CD8-positive, alpha-beta memory T cell (primary cell): ENCODE measurements at places on chromosomes 3 and 15. TPM values are rescaled to one million over a fixed set of nuclear protein-coding genes. Genes with fewer than 3 reads are reported as not detected.

The TWF2 gene
- total RNA-seq: 98.2 TPM

The LHFPL4 gene
- total RNA-seq: not detected

The SLITRK3 gene
- not detected for total RNA-seq

GRCh38 chr3:179503152-179503551, 51.9 kb upstream of the GNB4 start:
- DNase-seq: no peak

The SHF gene
- 25.4 TPM for total RNA-seq

DNA sequence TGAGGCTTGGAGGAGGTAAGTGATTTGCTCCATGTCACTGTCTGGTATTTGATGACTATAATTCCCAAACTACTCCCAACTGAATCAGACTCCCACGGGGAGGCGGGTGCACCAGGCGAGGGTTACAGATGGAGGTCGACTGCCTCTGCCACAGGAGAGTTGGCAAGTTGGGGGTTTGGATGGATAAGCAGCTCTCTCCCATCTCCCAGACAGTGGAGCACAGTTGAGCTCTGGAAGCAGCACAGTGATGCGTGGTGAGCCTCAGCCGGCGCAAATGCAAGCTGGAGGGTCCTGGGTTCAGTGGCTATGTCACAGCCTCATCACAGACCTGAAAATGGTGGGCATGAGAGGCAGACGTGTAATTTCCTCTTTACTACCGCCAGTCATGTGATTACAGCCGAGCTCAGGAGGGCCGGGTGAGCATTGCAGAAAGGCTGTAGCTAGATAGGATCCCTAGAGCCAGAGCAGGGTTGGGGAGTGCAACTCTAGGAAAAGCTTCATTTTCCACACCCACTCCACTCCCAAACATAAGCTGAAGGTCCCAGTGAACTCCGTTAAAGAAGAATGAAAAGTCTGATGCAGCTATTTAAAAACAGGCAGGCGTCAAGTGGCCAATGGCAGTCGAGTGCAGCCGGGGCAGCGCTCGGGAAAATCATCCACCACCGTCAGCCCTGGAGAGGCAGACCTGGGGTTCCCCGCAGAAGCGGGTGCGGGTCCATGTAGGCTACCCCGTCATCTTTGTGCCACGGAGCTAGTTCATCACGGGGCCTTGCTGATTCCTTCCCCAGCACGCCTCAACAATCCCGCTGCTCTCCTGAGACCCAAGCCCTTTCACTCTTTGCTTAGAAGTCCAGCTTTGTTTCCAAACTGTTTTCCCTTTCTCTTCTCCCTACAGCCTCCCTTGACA, 33.3 kb upstream of the VPS8 start:
- DNase-seq: no peak

DNA sequence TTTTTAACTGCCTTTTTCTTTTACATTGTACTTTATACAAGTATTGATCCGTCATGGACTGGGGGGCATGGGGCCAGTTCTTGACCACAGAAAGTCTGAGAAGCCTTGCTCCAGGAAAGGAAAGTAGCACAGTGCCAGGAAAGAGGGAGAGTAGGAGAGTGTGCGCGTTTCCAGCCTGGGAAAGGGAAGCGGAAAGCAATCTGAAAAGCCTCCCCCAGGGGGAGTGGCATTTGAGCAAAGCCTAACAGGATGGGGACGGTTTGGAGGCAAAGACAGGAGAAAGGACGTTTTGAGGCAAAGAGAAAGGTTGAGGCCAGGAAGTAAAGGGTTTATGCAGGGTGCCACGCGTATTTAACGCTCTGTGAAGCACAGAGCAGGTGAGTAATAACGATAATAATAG, 116.9 kb downstream of the RORA start:
- no peak for DNase-seq

DNA sequence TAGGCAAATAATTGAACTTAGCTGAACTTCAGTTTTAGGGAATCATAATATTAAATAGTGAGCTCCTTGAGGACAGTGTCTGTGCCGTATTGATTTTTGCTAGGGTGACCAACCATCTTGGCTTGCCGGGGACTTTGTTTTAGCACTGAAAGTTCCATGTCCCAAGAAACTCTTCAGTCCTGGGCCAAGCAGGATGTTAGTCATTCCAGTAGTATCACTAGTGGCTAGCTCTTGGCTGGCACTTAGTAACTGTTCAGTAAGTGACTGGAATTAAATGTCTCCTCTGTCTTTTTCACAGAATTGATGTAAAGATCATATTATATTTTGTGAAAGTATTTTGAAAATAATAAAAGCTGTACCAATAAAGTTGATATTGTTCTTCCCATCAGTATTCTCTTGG, 42.3 kb downstream of the RSRC1 start:
- no peak for DNase-seq

DNA sequence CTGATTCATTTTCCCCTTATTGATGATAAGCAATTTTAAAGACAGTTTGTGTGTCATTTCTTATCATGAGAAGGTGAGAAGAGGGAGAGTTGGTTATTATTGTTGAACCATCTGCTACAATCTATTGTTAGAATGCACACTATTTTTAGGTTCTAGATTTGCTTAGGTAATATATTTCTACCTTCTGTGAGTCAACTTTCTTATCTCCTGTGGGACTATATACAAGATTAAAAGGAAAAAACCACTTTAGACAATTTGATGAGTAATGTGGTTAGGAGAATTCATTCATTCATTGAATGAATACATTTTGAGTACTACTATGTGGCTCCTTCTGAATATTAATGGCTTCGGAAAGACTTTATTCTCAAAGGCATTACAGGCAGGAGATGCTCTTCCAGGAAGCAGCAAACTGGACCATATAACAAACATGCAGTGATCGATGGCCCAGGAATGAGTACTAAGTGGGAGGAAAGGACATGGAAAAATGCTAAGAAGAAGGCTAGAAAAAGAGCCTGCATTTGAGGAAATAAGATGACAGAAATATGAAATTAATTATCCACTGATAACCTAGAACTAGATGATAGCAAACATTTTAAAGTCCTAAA, 22.4 kb downstream of the SPTSSB start:
- no peak for DNase-seq

DNA sequence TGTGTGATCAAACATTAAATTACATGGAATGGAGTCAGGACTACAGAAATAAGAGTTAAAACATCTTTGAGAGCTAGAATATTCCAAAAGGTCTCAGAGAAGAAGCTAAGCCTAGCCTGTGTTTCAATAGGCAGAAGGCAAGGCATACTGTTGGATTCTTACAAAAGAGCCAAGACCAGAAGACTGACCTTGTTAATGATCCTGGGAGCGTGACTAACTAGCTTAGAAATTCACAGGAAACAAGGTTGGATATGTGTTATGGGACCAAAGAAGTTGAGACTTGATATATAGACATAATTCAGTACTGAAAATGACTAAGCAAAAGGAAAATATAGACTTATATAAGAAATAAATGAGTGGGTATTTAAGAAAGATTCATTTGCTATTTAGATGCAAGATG, 50.1 kb downstream of the FEZF2 start:
- DNase-seq: no peak

DNA sequence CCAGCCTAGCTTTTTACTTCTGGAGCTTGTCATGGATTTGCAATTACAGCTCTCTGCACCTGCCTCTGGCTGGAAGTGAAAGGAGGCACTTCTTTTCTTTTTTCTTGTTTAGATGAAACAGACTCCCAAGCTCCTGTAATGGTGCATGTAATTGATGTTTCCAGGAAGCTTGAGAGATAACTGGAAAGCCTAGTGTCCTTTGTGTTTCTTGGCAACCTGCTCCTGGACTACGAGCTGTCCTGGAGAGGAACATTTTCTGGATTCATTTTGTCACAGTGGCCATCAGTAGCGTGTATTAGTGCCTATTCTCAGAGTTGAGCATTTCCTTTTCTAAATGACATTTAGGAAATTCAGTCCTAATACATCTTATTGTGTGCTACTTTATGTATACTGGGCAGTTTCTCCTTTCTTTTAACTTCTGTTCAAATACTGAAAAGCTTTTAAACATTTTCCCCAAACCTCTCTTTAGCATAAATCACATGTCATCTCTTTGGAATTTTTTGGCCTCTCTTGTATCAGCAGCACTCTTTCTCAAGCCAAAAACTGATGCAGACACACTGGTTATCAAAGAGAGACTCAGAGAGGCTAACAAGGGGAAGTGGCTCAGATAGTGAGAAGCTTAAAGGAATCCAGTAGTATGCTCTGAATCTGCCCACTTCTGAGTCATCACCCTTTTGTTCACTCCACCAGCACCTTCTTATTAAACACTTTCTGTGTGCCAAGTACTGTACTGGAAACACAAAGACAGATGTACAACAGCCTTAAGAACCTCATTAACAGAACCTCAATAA, 62.6 kb upstream of the SLC2A2 start:
- no peak for DNase-seq

DNA sequence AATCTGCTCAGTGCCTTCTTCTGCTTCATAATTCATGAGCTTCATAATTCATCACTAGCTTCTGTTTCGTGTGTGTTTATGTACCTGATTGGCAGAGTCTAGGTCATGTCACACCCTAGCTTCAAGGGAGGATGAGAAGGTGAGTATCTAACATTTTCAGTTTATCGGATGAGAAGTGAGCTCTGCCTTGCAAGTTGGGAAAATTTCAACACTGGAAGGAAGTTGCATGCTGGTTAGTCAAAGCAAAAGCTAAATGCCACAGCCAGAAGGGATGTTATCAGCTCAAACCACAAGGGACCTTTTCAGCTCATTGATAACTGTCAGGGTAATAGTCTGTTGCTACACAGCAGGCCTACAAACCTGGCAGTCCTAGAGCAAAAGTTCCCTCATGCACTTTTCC, 7.3 kb upstream of the TNFSF10 start:
- DNase-seq: no peak

DNA sequence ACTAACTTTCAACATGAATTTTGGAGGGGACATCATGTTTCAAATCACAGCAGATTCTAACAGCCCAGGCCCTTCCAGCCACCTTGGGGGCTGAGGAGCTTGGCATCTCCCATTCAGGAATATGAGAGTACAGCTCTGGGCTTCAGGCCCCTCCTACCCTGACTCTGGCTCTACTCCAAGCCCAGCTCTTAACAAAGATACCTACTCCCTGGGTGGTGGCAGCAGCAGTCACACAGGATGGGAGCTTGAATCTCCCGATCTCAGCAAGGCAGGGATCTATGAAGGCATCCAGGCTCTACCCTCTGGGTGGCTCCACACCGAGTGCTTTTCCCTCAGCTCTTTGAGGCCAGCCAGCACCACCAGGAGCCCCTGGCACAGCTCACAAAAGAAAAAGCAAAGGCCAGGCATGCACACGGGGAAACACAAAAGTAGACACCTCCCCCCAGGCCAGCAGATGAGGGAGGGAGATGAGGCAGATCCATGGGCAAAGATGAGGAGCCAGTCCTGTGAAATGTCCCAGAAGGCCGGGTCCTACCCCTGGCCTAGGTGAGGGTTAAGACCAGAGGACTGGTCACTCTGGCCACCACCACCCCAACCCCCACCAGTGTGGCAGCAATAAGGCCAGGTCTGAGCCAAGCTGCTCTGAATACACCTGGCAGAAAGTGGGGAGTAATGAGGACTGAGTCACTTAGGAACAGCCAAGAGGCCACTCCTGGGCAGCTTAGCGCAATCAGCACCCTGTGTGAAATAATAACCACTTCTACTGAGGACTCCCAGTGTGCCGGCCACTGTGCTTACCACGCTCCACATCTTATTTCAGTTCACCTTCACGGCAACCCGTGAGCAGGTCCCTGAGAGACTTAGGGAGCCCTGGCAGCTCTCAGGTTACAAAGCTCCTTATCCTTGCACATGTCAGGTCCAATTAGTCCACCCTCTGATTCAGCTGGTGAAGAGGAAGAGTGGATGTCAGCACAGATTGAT, 24.3 kb downstream of the PLA2G4F start:
- no peak for DNase-seq

- no peak for DNase-seq
Measured at GRCh38 chr15:82132096-82132495, 86.3 kb upstream of the MEX3B start.

The PPIP5K1 gene
- total RNA-seq: 35.6 TPM

The SEMA3F gene
- not detected for total RNA-seq

- no peak for DNase-seq
Measured at GRCh38 chr3:46112984-46113383, 85.7 kb upstream of the XCR1 start.

The LRRC49 gene
- 0.62 TPM for total RNA-seq

DNA sequence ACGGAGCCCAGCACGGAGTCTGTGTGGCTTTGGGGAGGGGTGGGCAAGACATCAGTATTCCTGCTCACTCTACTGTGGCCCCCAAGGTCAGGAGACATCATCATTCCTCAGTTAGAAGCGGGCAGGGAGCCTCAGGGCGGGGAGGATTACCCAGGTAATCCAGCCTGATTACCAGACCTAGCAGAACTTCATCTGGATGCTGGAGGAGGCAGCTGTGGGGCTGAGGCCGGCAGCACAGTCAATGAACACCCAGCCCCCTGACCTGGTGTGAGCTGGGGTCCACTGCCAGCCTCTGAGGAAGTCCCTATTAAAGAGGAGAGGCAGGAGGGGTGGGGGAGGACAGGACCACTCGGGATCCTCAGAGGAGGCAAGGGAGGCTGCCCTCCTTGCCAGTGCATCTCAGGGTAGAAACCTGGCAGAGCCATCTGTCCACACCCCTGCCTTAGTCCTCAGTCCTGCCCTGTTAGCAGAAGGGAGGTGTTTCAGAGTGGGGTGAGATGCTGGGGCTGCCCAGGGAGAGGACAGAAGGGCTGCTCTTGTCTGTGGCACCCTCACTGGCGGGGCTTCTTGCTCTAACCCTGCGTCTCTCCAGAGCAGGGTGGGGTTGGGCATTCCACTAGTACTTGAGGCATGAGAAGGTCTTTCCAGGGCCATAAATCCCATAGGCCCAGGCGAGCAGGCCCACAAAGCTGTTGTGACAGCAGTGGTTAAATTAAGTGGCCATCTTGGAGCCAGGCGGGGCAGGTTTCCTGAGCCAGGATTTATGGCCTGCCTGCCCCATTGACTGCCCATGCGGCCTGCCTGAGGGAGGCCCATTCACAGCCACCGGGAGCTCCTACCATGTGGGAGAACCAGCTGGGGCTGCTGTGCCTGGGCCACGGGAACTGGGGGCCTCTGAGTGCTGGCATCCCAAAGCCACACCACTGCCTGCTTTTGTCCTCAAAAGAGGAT, 82.1 kb downstream of the LINGO1 start:
- DNase-seq: no peak

GRCh38 chr3:188468662-188469061, 314.7 kb downstream of the LPP start:
- DNase-seq: no peak
